RPMI7951 (cell line): ENCODE measurements at places on chromosomes 4 and X. TPM values are rescaled to one million over a fixed set of nuclear protein-coding genes. Genes with fewer than 3 reads are reported as not detected.
A peak's percentile ranks its signal among the peaks of the same experiment; 100 is the strongest.

The GDPD2 gene
- total RNA-seq = not detected in 2 replicates

GRCh38 chr4:72275381-72275780 lies 243.6 kb downstream of the NPFFR2 start:
- DNase-seq = no peak

DNA sequence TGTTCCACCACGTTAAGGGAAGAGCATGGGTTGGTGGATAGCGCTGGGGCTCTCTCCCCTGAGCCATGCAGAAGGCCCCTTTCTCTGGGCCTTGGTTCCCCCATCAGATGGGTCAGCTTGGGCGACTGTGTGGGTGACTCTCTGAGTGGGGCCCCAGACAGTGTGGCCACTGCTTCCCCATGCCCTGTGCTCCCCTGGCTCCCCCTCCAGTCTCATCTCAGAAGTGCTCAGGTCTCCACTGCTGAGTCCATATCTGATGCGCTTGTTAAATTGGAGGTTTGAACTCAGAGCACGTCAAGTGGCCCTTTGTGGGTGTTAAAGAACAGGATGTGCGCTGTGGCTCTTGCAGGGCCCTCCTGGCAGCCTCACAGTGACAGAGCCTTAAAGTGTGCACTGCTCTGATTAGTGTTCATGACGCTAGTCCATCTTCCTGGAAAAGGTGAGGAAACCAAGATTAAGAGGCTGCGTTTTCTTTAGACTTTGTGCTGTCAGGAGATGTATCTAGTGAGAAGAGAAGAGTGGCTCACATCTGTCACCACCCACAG lies 59.8 kb downstream of the NELFA start:
- no peak for DNase-seq

DNA sequence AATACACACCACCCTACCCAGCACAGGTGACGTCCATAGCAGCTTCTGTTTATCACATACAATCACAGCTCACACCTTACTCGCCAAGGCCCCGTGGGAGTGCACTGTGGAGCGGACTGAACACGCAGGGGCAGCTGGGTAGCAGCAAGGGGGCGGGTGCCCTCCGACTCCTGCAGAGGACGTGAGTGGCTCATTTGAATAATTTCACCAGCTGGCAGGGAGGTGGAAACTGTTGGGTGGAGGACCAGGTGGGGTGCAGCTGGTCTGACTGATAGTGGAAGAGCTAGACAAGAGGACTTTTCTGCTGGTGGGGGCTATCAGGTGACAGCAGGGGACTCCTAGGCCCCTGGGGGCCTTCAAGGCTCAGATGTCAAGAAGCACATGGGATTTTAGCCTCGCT lies 16.3 kb downstream of the MAN2B2 start:
- no peak for DNase-seq

DNA sequence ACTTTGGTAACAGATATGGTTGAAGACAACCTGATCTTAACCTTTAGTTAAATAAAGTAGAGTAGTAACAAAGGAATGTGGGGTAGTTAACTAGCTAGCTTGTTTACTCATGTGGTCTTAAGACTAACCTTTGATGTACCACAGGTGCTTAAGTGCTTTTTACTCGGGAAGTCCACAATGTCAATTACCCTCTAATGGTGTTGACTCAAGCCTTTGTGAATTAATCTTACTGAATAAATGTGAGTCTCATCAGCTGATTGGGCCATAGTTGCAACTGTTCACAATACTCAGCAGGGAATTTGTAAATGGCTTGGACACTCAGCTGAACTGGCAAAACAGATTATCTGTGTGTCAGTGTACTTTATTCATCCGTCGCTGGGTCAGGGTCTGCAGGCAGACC lies 119.0 kb upstream of the UGT8 start:
- no peak for DNase-seq

DNA sequence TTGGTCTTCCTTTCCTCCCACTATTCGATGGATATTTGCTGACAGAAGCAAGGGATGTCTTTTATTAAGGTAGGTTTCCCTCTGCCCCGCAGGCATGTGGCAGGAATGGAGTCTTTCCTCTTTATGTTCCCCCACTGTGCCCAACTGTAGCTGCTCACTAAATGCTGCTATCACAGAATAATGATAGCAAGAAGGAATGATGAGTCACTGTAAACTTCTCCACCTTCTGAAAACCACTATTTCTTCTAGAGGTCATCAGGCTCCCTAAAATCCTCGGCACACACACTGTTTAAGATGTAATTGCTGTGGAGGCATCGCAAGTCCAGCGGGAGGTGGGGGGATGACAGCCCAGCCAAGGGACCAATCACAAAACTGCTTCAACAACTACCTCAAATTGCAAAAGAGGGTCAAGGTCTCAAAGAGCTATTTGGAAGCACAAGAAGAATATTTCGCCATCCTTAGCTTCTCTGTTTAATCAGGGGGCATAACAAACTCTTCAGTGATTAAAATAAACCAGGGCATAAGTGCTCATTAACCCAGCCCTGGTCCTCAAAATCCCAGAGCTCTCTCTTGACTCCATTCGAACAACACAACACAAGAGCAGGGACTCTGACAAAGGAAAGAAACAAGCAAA lies 13.9 kb downstream of the QDPR start:
- no peak for DNase-seq

DNA sequence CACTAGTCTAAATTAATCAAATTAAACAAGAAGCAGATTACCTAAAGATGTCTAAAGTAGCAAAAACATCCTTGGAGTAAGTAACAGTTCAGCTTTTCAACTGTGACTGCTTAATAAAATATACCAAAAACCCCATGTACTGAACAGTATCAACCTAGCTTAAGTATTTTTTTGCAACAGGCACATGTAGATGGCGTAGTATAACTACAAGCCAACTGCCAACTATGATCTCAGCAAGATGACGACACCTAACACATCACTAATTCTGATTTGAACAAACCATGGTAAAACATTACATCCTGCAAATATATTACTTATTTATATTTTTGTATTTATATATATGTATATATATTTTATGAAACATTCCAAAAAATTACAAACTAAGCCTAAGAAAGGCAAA lies 24.5 kb downstream of the DHX15 start:
- no peak for DNase-seq

GRCh38 chrX:7201496-7201895 lies 53.5 kb upstream of the PUDP start:
- DNase-seq = no peak

DNA sequence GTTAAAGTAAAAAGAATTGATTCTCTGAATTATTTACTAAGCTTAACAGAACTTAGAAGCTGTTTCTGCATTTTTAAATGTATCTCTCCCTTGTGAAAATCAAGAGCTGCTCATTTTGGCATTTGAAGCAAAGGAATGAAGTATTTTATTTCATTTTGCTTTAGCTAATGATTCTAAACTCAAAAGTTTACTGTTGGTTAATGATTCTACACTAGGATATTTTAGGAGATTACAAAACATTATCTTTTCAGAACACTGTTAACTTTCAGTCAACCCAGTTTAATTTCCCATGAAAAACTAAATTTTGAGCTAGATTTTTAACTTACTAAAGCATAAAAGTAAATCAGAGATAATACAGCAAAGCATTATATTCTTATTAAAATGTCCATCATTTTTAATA lies 355.2 kb upstream of the CXorf51B start:
- DNase-seq = no peak

The CCDC110 gene
- total RNA-seq = 1.2 and 3.3 TPM in 2 replicates

The CDKL2 gene
- 2.1 and 2.9 TPM in 2 replicates for total RNA-seq

- no peak for DNase-seq
These were observed 739 bp downstream of the SLC49A3 start for GRCh38 chr4:687971-688853.

The DSPP gene
- not detected in 2 replicates for total RNA-seq

The IL9R gene
- total RNA-seq = 0.10 and 0.12 TPM in 2 replicates

- no peak for DNase-seq
These were observed 124.6 kb downstream of the RAP1GDS1 start for GRCh38 chr4:98385831-98386230.

The PIR gene
- 25.1 and 27.3 TPM in 2 replicates for total RNA-seq

DNA sequence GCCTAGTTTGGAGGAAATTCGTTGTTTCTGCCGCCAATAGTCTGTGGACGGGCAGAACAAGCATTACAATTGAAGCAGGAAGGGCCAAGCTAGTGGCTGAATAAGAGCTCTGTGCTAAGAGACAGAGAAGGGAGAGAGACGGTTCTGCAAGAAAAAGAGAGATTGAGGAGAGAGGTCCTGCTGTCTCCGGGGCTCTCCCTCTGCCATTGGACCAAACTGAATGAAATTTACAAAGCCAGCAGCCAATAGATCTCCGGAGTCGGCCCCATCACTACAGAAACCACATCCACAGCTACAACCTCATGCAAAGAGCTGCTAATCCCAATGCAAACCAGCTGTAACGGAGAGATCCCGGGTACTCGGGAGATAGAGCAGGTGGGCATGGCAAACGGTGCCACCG lies at the start of gene NLGN4X:
Gene NLGN4X (minus strand): TSS at position 148 of the 400 bp plus-strand sequence. CDS start 77,401 bp downstream, outside the sequence.
- DNase-seq = no peak

The TLR10 gene
- 0.10 TPM in 1 of 2 replicates, not detected in the other for total RNA-seq

The CPLX1 gene
- total RNA-seq = not detected in 2 replicates

The AMTN gene
- not detected in 2 replicates for total RNA-seq

DNA sequence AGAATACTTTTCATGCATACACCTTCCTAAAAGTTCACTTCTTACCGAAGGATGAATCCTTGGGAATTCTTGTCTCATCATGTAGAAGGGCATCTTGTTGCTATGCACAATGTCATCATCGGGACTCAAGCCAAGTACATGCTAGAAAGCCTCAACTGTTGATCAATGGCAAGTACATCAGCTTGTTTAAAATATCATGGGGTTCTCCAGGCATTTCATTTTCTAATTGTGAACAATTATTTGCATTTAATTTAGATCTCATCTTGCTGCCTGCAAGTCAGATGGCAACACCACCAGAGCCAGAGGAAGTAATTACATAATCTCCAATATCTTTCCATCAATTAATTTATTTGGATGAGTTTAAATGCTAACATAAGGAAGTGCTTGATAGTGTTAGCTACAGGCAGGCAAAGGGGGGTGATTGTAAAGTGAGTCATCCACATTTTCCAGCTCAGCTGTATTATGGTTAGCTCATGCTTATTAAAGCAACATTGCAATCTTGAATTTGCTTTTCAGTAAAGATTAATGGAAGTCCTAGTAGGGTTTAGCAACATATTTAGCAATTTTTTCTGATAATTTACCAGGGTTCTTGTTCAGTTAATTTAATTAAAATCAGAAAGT lies 356.5 kb downstream of the CBLL2 start:
- peak; percentile 2 for DNase-seq

GRCh38 chrX:101028562-101028961 lies 23.3 kb downstream of the TRMT2B start:
- DNase-seq = no peak

The USP17L18 gene
- total RNA-seq = not detected in 2 replicates

GRCh38 chrX:11532291-11533078 lies 133.2 kb downstream of the ARHGAP6 start:
- peak; percentile 64 for DNase-seq
